Large intestine (tissue), 12 donors: ENCODE measurements at places on chromosomes 16 and 17. TPM values are rescaled to one million over a fixed set of nuclear protein-coding genes. Genes with fewer than 3 reads are reported as not detected.

DNA sequence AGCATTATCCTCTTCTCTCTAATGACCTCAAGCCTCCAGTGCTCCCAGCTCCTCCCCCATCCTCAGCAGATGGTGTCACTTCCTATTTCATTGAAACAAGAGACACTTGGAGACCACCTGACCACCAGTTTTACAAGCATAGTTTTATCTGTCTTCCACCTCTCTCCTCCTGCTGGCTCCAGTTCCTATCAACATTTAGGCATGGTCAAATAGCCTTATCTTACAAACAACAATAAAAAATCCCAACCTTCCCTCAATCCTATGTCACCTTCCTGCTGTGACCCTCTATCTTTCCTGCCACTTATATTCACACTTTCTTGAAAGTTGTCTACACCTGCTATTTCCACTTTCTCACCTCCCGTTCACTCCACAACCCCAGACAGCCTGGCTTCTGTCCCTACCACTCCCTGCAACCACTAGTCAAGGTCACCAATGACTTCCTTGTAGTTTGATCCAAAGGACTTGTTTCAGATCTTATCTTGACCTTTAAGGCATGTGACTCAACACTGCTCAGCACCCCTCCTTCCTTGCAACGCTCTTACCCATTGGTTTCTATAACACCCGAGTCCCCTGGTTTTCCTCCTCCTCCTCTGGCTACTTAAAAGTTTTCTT lies 4.3 kb upstream of the NTN1 start:
- peak; percentile 86 for DNase-seq

DNA sequence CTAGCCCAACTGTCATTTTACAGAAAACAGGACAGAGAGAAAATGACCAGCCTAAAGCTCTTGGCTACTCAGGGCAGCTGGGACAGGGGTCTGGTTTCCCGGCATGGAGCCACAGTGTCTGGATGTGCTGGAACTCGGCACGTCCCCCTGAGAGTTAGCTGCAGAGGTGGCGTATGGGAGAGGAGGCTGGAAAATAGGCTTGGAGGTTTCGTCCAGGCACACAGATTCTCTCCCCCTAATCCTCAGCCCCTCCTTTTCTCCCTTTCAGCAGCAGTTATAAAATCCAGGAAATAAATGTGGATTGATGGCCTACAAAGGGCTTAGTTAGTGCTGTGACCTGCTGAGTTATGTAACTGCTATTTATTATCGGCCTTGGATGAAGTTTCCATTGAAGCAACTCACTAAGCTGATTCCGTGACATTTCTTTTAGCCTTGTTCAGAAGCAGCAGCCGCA lies 89.5 kb upstream of the TOB1 start:
- DNase-seq = no peak

EXOC3L1 gene
- 2.1 TPM for polyA plus RNA-seq

GRCh38 chr17:49557312-49558024 lies 18.2 kb upstream of the NXPH3 start:
- no peak for DNase-seq

ERAL1 gene
- 54.2 TPM for polyA plus RNA-seq

- no peak for DNase-seq
Measured at GRCh38 chr16:8960788-8961109, 3.0 kb downstream of the USP7 start.

- DNase-seq = no peak
Measured at GRCh38 chr16:1280783-1281182, 24.9 kb downstream of the TPSD1 start.

DNA sequence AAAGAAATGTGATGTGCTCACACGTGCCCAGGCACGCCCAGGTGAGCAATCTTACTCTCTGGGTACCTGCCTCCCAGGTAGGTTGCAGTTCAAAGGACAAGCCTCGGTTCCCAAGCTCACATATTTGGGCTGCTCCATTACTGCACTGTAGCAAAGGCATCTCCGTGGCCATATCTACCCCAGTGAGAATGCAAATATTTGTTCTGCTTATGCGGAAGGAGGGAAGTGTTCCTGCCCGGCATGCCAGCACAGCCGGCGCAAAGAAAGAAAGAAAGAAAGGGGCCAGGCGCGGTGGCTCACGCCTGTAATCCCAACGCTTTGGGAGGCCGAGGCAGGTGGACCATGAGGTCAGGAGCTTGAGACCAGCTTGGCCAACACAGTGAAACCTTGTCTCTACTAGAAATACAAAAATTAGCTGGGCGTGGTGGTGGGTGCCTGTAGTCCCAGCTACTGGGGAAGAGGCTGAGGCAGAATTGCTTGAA lies 30.7 kb downstream of the SLC43A2 start:
- peak; percentile 68 for DNase-seq
